ENCODE measurements at places on chromosomes 7 and 10.

DNA sequence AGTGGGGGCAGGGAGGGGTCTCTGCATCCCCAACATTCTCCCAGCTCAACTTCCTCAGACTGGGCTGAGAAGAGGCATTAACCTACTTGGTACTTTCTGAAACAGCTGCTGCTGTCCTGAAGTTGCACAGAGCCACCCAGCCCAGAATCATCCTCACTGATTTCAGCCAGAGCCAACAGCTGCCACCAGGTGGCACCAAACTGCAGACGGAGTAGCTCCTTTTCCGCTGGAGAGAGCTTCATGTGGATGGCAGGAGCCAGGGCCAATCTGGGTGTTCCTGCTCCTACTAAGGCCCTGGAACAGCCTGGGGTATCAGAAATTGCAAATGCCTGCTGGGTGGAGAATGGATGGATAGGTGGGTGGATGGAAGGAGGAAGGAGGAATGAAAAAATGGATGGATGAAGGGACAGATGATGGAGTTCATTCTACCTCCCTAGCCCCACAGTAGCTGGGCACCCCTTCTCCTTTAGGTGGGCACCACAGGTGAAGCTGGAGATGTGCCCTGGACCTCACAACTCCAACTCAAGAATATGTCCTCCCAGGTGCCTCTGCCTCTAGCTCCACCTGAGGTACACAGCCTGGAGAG is 11.8 kb upstream of the DRGX start:
- DNase-seq: peak; percentile 38

DNA sequence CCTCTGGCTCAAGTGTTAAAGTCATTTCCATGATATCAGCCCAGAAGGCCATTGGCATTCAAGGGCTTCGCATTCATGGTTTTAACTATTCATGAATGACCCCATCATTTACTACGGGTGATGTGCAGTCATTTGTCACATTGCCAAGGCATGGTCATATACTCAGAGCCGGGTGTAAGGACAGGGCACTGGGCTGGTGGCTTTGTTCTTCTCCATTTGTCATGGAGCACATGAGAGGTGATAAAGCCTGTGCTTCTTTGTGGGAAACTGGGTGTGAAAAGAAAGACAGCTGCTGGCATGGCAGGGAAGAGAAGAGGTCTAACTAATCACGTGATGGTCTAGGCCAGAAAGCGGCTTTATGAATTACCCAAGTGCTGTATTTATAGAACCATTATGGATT is 132.2 kb upstream of the PLXNA4 start:
- no peak for DNase-seq

GRCh38 chr10:102230264-102230860 is 4.3 kb downstream of the ELOVL3 start:
- DNase-seq: peak; percentile 15

DNA sequence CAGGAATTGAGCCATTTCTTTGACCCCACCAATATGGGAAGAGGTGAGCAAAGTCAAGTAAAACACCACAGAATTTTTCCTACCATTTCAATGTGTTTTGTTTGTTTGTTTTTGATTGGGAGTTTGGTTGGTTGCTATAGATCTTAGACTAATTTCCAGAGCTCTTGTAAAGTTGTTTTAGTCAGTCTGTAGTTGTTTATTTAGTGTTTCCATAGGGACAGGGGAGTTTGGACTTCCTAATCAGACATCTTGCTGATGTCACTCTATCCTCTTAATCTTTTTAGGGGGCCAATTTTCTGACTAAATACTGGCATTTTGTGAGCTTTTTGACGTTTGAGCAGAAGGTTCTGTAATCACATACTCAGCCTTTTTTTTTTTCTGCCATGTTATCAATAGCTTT is 266.9 kb downstream of the ABCA13 start:
- DNase-seq: no peak

DNA sequence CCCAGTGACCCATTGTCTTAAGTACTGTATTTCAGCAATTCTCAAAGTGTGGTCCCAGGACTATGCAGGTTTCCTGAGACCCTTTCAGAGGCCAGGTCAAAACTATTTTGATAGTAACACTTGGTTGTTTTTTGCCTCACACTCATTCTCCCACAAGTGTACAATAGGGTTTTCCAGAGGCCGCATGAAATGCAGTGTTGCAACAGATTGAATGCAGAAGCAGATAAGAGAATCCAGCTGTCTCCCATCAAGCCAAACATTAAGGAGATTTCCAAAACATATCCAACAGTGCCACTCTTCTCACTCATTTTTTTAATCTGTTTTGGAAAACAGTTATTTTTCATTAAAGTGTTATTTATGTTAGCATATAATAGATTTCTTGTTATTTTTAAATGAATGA is 20.0 kb downstream of the VKORC1L1 start:
- no peak for DNase-seq
